ENCODE measurements at places on chromosomes 6 and 20.

DNA sequence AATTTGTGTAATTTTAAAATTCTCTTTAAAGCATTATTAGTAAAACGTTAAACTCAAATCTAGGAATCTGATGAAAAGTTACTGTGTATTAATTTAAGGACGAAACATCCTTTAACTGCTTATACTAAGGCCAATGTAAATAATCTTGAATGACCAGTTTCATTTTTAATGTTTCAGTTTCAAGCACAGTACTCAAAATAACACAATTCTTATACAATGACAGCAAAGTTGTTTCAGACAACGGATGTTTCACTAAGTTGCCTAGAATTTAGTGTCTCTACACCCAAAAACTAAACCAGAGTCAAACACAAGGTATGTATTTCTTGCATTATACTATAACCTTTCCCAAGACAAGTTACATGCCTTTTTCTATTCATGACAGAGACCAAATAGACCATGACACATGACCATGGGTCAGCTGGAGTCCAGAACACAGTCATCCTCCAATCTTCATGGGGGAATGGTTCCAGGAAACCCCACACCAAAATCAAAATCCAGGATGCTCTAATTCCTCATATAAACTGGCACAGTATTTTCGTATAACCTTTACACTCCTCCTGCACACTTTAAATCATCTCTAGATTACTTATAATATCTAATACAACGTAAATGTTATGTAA lies 7.7 kb downstream of the PHIP start:
- DNase-seq = no peak

- DNase-seq = no peak
Measured at GRCh38 chr6:54737247-54737646, 109.3 kb upstream of the FAM83B start.

DNA sequence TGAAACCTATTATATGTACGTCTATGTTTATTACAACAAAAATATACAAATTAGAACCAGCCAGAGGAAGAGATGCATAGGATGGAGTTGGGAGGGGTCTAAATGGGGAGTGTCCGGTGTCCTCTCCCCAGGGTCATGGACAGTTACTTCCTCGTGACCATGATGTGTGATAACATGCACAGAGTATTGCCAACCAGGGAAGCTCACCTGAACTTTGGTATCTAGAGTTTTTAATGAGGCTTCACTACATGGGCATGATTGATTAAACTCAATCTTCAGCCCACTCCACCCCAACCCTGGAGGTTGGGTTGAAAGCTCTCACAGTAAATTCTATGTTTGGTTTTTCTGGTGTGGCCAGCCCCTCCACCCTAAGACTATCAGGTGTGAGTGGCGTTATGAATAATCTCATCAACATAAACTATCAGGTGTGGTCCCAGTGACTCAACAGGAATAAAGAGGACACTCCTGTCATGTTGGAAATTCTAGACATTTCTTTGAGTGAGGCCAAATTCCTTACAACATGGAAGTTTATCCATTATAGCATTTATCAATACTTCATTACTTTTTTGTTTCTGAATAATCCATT lies 36.4 kb upstream of the FKBP1A start:
- no peak for DNase-seq

GRCh38 chr6:29737707-29738630 lies 14.7 kb downstream of the HLA-F start:
- peak; percentile 21 for DNase-seq

- DNase-seq = no peak
Measured at GRCh38 chr6:112439010-112439409, 91.9 kb downstream of the RFPL4B start.

- DNase-seq = no peak
Measured at GRCh38 chr20:14573676-14574075, 236.3 kb upstream of the FLRT3 start.
